ENCODE measurements at places on chromosomes 16 and 17. TPM values are rescaled to one million over a fixed set of nuclear protein-coding genes. Genes with fewer than 3 reads are reported as not detected.

The ENPP7 gene
- total RNA-seq: not detected

- no peak overlapping the region for H3K4me3 ChIP-seq
- no peak for DNase-seq
- peaks cover 16% of the 10 kb centered on the region for H3K4me1 ChIP-seq
- H3K36me3 ChIP-seq: peaks cover 19% of the 10 kb centered on the region
- peak overlapping the region; percentile 70 for H3K27ac ChIP-seq
- peaks cover 1% of the 10 kb centered on the region for H3K27me3 ChIP-seq
Observed at GRCh38 chr17:15981646-15982580, 17.6 kb downstream of the ZSWIM7 start.

DNA sequence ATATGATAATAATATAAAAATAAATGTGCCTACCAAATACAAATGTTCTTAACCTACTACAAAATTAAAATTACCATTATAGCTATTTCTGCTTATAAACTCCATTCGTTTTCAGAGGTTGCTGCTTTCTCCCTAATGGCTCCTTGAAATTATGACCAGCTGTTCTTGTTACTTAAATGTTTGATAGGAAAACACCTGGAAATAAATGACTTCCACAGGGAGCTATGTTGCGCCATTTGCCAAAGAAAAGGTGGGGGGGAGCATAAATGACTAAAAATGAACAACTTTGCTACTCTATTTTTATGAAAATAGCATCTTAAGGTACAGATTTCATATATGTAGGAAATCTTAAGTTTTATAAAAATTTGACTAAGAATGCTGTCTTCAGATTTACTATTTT is 157.5 kb upstream of the MON1B start:
- H3K27ac ChIP-seq: no peak overlapping the region
- DNase-seq: no peak

DNA sequence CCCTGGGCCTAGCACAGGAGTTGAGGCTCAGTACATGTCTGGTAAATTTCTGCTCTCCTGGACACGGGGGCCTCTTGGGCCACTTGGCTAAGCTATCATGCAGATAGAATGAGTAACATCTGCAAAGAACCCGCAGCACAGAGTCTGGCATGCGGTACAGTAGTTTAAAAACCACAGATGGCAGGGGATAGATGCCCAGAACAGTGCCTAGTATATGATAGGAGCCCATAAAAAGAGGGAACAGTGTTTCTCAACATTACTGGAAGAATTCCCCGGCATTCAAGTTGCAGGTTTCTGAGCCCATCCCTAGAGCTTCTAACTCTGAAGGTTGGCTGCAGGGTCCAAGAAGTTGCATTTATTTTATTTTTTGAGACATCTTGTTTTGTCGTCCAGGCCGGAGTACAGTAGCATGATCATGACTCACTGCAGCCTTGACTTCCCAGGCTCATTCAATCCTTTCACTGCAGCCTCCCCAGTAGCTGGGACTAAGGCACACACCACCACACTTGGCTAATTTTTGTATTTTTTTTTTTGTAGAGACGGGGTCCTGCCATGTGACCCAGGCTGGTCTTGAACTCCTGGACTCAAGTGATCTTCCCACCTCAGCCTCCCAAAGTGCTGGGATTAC is 5.8 kb downstream of the CDIPT start:
- H3K27me3 ChIP-seq: peaks cover 5% of the 10 kb centered on the region
- DNase-seq: peak; percentile 78
- H3K4me1 ChIP-seq: peaks cover 36% of the 10 kb centered on the region
- peak overlapping the region; percentile 13 for H3K4me3 ChIP-seq
- peaks cover 17% of the 10 kb centered on the region for H3K36me3 ChIP-seq

DNA sequence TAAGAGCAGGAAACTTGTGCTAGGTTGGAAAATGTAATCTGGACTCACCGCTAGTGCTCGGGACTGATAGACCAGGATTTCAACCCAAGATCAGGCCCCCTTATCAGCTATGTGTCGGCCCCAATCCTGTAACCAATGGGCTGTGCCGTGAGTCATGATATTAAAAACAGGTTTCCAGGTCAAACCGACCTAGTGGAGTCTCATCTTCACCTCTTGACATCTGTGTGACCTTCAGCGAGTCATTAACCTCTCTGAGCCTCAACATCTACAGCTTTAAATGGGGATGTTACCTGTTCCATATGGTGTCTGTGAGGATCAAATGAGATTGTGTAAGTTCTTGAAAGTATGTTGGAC is 512 bp downstream of the PMM2 start:
- no peaks in the 10 kb centered on the region for H3K27me3 ChIP-seq
- peak overlapping the region; percentile 99 for H3K4me3 ChIP-seq
- peak overlapping the region; percentile 94 for H3K27ac ChIP-seq
- DNase-seq: peak; percentile 10

DNA sequence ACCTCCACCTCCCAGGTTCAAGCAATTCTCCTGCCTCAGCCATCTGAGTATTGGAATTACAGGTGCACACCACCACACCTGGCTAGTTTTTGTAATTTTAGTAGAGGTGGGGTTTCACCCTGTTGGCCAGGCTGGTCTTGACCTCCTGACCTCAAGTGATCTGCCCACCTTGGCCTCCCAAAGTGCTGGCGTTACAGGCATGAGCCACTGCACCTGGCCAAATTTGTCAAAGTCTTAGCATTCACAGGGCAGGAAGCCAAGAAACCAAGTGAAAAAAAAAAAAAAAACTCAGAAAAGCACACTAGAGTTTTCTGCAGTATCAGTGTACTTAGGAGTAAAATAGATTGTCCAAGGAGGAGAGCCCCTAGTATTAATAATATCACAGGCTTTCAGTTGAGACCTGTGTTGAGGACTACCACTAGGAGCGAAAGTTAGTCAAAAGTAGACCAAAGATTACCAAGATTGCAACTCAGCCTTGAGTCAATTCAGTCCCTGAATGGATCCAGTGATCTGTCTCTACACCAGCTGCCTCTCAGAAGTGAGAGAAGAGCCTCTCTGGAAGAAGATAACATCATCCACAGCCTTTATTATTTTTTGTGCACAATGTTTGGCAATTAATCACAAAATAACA is 159.7 kb downstream of the CEP112 start:
- no peak overlapping the region for H3K4me3 ChIP-seq
- H3K36me3 ChIP-seq: no peaks in the 10 kb centered on the region
- H3K27me3 ChIP-seq: no peaks in the 10 kb centered on the region
- no peak overlapping the region for H3K27ac ChIP-seq
- H3K4me1 ChIP-seq: peaks cover 6% of the 10 kb centered on the region

GRCh38 chr17:37123386-37123785 is 174.6 kb downstream of the AATF start:
- no peak overlapping the region for H3K4me3 ChIP-seq
- no peaks in the 10 kb centered on the region for H3K4me1 ChIP-seq
- H3K27ac ChIP-seq: no peak overlapping the region
- H3K36me3 ChIP-seq: peaks cover 21% of the 10 kb centered on the region
- no peak for DNase-seq
- no peaks in the 10 kb centered on the region for H3K27me3 ChIP-seq

The FBXL19 gene
- total RNA-seq: 22.8 TPM

- peaks cover 5% of the 10 kb centered on the region for H3K36me3 ChIP-seq
- no peak for DNase-seq
- no peaks in the 10 kb centered on the region for H3K4me1 ChIP-seq
- no peak overlapping the region for H3K27ac ChIP-seq
- H3K4me3 ChIP-seq: no peak overlapping the region
Observed at GRCh38 chr17:74011966-74012365, 191.5 kb upstream of the RPL38 start.

The TBC1D3 gene
- not detected for total RNA-seq

- H3K36me3 ChIP-seq: peaks cover 6% of the 10 kb centered on the region
- H3K4me3 ChIP-seq: no peak overlapping the region
- H3K27me3 ChIP-seq: peaks cover 3% of the 10 kb centered on the region
- H3K27ac ChIP-seq: no peak overlapping the region
- no peaks in the 10 kb centered on the region for H3K4me1 ChIP-seq
Observed at GRCh38 chr17:34051046-34051445, 204.0 kb upstream of the CCL2 start.

DNA sequence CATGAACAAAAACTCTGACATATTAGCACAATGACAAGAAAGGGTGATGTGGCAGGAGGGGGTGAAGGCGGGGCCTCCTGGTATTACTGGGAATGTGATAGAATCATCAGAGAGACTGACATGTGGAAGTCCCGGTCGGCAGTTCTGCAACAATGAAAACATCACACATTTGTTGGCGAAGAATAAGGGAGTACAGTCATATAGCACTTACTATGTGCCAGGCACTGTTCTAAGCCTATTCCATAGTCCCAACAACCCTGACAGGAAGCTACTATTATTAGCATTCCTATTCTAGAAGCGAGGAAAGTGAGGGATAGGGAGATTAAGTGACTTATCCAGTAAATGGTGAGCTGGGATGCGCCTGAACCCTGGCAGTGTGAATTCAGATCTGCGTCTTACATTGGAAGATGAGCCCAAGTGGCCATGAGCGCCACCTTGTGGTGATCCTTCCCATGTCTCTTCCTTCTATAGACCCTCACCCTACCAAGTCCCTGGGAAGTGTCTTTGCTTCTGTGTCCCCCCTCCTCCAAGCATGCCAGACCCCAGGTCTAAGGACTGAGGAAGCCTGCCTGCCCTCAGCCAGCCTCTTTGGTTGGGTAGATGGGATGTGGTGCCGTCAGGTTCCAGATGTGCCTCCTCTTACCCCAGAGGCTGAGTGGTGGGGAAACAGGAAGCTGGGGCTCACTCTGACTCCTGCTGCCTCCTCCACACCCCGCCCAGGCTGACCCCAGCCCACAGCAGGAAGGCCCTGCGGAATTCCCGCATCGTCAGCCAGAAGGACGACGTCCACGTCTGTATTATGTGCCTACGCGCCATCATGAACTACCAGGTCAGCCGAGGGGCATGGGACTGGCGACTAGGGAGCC is 14.0 kb downstream of the FMNL1 start:
- no peaks in the 10 kb centered on the region for H3K36me3 ChIP-seq
- peaks cover 10% of the 10 kb centered on the region for H3K27me3 ChIP-seq
- peak; percentile 37 for DNase-seq
- peaks cover 13% of the 10 kb centered on the region for H3K4me1 ChIP-seq

- peak overlapping the region; percentile 4 for H3K4me3 ChIP-seq
- H3K27me3 ChIP-seq: peaks cover 53% of the 10 kb centered on the region
- no peak overlapping the region for H3K27ac ChIP-seq
- no peaks in the 10 kb centered on the region for H3K36me3 ChIP-seq
- H3K4me1 ChIP-seq: peaks cover 6% of the 10 kb centered on the region
Observed at GRCh38 chr17:4607773-4608187, 23.5 kb downstream of the SMTNL2 start.

The RNF112 gene
- total RNA-seq: 0.79 TPM

The ATP2A1 gene
- total RNA-seq: 0.75 TPM

DNA sequence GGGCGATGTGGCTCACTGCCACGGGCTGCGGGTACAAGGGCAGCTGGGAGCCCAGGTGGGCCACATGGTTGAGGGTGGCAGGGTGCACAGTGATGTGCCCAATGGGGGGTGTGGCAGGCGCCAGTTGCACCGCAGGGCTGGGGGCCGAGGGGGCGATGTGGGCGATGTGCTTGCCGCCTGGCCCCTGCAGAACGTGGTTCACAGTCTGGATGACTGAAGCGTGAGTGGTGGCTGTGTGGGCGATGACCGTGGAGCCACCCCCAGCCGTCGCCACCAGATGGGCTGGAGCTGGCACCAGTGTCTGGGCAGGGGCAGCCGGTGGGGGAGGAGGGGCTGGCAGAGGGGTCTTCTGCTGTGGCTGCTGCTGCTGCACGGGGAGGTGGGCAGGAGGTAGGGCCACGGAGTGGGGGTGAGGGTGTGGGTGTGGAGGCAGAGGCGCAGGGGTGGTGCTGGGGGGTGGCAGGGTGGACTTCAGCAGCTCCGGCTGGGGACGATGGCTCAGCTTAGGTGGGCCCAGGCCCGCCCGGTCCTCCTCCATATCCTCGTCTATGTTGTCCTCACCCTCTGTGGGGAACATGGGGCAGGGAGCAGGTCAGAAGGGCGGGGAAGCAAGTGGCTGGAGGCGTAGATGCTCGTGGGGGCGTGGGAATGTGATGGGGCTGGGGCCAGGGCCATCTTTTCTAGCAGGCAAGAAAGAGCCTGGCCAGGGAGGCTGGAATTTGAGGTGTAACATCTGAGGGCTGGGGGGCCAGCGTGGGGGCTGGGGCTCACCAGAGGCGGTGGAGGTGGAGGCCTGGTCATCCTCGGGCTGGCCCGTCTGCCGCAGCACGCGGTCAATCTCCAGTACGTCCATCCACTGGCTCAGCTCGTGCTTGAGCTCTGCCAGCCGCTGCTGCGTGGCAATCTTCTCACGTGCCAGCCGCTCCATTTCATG is 13.5 kb downstream of the MNT start:
- H3K27ac ChIP-seq: no peak overlapping the region
- peaks cover 8% of the 10 kb centered on the region for H3K27me3 ChIP-seq
- peaks cover 27% of the 10 kb centered on the region for H3K36me3 ChIP-seq
- no peak for DNase-seq
- no peak overlapping the region for H3K4me3 ChIP-seq

The DYNLRB2 gene
- not detected for total RNA-seq

The HCRT gene
- not detected for total RNA-seq

The PRAC1 gene
- not detected for total RNA-seq

DNA sequence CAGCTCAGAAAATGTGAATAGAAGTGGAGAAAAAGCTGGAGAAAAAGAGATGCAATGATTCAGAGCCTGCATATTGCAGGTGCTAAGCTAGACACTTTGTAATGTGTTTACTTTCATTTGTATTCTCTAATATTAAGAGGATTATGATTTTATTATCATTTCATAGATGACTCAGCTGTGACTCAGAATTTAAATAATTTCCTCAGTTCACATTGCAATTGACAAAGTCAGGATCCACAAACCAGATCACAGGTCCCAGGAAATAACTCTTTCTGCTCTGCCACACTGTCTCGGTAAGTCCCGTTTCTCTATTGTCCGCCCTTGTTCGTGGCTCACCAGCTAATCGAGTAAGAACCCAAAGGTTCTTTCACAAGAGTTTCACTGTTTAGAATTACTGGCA is 235.4 kb upstream of the MON1B start:
- H3K27ac ChIP-seq: no peak overlapping the region
- H3K36me3 ChIP-seq: no peaks in the 10 kb centered on the region
- H3K27me3 ChIP-seq: no peaks in the 10 kb centered on the region
- no peak overlapping the region for H3K4me3 ChIP-seq

DNA sequence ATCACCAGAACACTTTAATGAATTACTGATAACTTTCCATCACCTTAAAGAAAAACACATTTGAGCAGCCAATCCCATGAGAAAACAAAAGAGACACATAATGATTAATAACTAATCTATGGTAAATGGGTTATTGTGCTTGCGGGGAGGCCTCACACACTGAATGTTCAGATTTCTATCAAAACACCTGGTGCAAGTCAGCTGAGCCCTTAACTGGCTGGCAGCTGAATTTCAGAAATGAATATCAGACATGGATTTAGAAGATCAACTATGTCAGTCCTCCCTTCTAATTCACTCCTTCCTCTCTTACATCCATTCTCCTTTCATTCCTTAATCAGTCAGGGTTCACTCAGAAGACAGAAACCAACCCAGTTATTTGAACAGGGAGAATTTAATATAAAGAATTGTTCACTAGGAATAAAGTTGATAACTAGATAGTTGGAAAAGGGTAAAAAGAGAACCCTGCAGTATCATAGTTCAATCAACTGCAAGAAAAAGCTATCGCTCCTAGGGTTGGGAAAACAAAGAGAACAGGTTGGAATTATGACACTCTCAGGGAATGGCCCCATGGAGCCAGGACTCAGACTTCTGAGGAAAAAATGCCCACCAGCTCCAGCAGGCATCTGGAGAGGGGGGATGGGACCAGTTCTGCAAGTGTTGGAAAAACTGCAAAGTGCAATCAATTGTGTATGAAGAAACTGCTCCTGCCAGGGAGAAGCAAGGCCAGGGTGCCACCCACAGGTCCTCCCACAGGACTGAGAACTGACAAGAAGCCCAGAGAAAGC is 577.1 kb upstream of the CDH5 start:
- no peaks in the 10 kb centered on the region for H3K4me1 ChIP-seq
- peaks cover 8% of the 10 kb centered on the region for H3K27me3 ChIP-seq
- no peak overlapping the region for H3K4me3 ChIP-seq
- no peak overlapping the region for H3K27ac ChIP-seq
- no peak for DNase-seq

The RAB40C gene
- 15.6 TPM for total RNA-seq
